ENCODE measurements at places on chromosomes 3 and 15.

DNA sequence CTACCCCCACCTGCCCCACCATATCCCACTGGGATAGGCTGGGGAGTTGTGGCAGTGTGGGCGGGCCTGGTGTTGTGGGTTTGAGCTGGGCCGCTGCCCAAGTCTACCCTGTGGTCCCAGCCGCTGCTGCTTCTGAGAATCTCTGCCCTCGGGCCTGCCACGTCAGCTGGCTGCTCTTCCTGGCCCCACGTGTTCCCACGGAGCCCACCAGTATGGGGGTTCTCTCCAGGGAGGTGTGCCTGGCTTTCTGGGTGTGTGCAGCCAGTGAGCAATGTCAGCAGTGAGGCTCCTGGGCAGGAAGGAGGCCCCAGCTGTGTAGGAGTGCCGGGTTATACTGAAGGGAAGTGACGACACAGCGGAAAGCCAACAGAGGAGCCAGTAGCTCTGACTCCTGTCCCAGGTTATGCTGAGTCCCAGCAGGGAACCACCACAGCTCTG is 10.5 kb downstream of the GNAI2 start:
- peak; percentile 68 for DNase-seq

GRCh38 chr15:45378149-45378912 is at the start of gene GATM:
Gene GATM (minus strand): TSS chr15:45378544. CDS start chr15:45378453, 91 bp downstream.
- DNase-seq: peak; percentile 88

- no peak for DNase-seq
These were observed 124.7 kb upstream of the FRMD4B start for GRCh38 chr3:69510481-69511030.

GRCh38 chr3:131543714-131544113 is 40.9 kb upstream of the MRPL3 start:
- peak; percentile 75 for DNase-seq

DNA sequence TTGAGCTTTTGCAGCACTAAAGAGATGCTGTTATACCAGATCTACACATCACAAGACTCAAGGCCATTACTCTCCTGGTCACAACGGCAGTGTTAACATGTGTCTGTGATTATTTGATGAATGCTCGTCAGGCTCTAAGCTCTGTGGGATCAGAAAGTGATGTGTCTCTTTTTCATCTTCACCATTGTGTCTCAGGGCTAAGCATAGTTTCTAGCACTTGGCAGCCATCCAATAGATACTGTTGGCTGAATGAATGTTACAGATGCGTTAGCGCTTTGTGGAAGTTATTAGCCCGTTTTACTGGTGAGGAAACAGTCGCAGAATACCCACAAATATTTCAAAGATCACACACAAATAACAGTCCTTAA is 1.2 kb upstream of the FAM81A start:
- DNase-seq: no peak

GRCh38 chr3:96994988-96995387 is 180.6 kb downstream of the EPHA6 start:
- DNase-seq: no peak

DNA sequence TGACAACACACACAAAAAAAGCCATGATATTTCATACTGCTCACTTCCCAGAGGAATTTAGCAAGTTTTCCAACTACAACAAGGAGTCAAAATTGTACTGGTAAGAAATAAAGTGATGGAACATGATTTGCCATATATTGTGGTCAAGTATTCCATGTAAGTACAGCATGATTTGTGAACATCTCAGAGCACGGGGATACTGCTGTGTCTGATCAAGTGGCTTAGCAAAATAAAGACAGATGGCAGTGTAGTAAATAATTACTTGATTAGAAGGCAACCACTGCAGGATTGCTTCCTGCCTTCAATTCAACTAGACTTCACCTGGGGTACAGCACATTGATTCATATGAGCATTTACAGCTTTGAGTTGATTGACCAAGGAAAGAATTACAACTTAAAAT is 51.6 kb upstream of the DUT start:
- no peak for DNase-seq

DNA sequence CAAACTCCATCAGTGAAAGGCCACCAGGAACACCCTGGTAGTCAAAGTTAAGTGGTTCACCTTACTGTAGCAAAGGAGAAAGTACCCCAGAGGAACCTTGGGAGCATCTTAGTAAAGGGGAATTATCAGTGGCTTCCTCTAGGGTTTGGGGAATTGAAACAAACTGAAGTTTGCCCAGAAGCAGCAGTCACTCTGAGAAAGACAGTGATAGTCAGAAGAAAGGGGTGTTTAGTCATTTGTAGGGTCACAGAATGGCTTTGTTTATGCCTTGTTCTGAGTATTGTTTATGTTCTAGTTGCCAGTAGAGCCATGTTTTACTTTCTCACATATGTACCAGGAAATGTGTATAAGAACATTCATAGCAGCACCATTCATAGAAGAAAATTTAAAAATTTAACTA is 93.8 kb downstream of the FHIT start:
- DNase-seq: no peak
